Vagina (tissue), 2 donors: ENCODE measurements at places on chromosomes 4 and X. TPM values are rescaled to one million over a fixed set of nuclear protein-coding genes. Genes with fewer than 3 reads are reported as not detected.

GRCh38 chr4:166324321-166324720, 451.3 kb downstream of the TLL1 start:
- no peak for DNase-seq

GRCh38 chrX:96752781-96753180, 68.1 kb downstream of the DIAPH2 start:
- DNase-seq, result no peak

- DNase-seq, result no peak
Measured at GRCh38 chrX:53595266-53595810, 91.2 kb downstream of the HUWE1 start.

DNA sequence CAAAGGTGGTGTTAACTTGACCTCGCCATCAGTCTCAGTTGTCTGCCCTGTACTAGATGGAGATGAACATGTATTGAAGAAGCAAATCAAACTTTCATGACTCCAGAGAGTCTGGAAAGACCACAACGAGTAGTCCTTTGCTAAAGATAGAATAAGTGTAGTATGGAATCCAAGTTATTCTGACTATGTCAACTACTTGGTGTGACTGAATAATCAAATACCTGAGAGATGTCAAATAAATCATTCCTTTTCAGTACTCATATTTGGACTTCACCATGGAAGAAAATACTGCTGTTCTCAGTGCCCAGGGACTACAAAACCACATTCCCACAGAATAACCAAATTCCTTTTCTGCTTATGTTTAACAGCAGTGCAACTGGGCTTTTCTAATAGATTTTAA, 161.2 kb upstream of the SPRY1 start:
- no peak for DNase-seq

DNA sequence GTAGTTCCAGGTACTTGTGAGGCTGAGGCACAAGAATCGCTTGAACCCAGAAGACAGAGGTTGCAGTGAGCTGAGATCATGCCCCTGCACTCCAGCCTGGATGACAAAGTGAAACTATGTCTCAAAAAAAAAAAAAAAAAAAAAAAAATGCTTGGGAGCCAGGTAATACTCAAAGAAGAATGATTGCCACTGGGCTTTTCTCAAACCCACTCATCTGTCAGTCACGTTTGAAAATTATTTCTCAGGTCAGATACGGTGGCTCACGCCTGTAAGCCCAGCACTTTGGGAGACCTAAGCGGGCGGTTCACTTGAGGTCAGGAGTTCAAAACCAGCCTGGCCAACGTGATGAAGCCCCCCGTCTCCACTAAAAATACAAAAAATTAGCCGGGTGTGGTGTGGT, 155.7 kb downstream of the RELL1 start:
- DNase-seq, result no peak

- DNase-seq, result no peak
Measured at GRCh38 chr4:77025643-77026321, 50.0 kb downstream of the CCNI start.

DNA sequence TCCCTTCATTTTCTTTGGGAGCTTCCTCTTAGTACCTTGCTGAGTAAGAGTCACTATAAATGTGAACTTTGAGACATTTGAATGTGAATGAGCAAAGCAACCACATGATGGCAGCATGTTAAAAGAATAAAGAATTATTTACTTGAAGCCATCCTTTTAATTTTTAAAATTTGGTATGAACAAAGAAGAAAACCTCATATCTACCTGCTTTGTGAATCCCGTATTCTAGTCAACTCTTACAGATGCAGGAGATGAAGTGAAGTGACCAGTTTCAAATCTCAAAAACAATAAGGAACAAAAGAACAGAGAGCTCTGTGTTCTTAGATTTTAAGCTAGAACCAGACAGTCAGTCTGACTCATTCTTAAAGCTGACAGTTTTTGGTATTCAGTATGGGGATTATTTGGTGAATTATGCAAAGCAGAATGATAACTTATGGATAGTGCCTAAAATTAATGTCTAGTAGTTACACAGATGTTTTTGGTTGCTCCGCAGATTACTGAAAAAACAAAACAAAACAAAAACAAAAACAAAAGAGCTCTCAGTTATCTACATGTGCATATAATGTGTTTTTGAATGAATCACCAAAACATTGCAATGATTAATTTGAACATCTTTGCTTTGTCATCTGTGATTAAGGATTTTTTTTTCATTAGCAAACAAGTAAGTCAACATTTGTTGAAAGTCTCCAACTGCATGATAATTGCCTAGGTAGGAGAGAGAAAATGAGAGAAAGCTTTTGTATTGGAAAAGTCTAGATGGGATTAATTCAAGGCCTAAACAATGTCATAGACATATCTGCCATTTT, 48.2 kb upstream of the H2AZ1 start:
- no peak for DNase-seq

DNA sequence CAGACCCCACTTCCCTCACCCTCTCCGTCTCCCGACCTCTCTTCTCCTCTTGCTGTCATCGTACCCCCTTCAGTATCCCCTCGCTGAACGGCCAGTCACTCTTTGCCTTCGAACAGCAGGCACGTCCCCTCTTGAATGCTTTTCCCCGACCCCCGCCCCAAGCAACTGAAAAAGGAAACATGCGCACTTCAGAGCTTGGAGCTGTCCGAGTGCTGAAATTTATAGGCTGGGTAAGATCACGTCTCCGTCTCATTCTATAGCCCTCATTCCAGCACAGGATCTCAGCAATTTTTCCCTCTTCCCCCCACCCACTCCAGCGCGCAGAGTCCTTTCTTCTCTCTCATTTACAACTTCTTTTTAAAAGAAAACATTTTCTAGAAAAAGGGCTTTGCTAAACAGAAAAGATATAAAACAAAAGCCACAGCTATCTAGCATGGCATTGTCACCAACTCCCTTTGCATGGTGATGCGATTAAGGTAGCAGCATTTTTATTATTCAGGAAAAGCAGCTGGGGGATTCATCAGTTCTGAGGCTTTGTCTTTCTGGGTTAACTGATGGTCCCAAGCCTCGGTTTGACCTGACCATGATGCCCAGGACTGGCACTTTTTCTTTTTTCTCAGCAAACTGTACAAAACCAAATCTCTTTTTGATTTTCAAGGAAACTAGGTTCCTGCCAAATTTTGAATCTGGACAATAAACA, at the start of gene GLRA2:
Gene GLRA2, plus strand, starts transcription at position 247 of the 700 bp plus-strand sequence. CDS start 522 bp downstream, outside the sequence.
- DNase-seq, result no peak

GRCh38 chr4:37279894-37280592, 35.5 kb downstream of the NWD2 start:
- DNase-seq, result no peak

DNA sequence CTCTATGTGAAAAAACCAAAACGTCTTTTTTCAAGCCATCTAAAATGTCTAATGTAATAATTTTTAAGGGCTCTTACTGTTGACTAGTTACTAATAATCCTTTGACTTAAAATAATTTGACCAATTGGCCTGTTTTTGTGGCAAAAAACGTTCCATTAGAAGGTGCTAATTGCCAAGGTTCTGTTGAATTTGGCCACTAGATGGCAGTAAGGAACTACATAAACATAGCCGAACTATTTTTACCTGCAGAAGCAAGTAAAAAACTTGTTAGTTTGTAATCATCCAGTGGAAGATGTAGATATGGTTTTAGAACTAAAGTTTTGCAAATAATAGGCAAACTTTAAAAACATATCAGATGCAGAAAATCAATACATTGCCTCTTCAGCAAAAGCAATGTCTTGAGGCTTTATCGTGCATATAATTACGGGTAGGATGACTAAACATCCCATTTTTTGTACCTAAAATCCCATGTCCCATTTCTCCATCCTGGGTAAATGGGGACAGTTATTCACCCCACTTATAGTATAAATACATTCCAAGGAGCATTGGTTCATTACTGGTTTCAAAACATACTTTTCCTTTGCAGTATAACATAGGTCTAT, 57.6 kb downstream of the PROM1 start:
- no peak for DNase-seq

GRCh38 chrX:86806786-86807185, 658.5 kb downstream of the DACH2 start:
- DNase-seq, result no peak

GRCh38 chrX:136665258-136665900, 17.4 kb downstream of the CD40LG start:
- no peak for DNase-seq

GRCh38 chr4:129189630-129190029, 93.7 kb downstream of the C4orf33 start:
- no peak for DNase-seq

DNA sequence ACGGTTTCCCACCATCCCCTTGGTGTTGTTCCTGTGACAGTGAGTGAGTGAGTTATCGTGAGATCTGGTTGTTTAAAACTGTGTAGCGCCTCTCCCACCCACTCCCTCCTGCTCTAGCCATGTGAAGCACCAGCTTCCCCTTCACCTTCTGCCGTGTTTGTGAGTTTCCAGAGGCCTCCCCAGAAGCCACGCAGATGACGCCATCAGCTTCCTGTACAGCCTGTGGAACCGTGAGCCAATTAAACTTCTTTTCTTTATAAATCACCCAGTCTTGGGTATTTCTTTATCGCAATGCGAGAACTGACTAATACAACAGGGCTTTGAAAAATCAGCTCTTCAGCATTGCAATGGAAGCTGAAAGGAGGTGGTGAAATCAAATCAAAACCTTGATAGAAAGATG, 50.0 kb downstream of the FGFBP1 start:
- peak; percentile 20 for DNase-seq

DNA sequence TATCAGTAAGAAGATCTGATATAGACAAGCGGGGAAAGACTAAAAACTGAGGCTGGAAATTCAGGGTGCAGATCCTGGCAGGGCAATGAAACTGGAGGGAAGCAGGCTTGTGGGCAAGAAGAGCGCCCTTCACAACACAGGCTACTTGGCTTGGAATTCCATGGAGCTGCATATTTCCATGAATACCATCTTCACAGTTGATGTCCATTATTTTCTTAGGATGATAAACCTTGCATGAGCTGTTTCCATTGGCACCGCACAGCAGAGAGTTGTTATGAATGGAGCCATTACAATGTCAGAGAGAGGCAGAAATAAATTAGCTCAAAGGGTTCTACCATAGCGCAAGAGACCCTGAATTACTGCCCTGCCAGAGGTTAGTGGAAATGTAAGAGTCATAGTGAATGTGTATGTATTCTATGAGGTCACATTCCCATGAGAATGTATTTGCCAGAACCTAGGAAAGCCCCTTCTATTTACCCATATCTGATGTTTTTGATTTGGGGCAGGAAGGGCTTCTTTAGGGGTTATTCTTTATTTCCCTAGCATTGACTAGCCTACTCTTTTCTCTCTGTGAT, 215.6 kb downstream of the PALLD start:
- DNase-seq, result no peak

- DNase-seq, result no peak
Measured at GRCh38 chr4:16801356-16801755, 97.1 kb downstream of the LDB2 start.

GRCh38 chr4:17635056-17635455, 20.6 kb downstream of the MED28 start:
- no peak for DNase-seq

DNA sequence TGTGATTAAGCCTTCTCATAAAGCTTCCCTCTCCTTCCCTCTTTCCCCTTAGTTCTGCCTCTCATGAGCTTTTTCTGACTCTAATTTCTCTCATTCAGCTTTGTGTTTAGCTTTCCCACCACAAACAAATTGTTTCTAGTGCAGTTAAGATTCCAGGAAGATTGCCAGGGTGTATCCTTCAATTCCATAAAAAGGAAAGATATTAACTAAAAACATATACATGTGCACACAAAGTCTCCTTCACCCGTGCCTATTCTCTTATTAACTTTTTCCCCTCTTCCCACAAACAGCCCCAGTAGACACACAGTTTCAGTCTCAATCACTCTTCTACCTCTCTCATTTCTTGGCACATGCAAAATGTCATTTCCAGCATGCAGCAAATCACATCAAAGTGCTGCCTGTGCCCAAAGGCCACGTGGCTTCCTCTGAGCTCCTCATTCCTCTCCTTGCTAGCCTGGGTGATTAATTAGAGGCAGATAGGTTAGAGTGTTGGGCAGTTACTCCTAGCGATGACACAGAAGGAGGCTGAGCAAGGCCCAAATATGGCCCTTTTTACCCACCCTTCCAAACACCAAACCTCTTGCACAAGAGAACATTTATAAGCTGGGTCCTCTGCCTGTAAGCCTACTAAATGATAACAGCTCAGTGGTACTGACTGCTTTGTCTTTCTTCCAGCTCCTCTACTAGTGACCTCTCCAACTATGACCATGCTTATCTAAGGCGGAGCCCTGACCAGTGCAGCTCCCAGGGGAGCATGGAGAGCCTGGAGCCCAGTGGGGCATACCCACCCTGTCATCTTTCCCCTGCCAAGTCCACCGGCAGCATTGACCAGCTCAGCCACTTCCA, 159.6 kb downstream of the SOWAHB start:
- DNase-seq, result no peak

GRCh38 chr4:8897251-8898167, 25.9 kb upstream of the HMX1 start:
- DNase-seq, result no peak

DNA sequence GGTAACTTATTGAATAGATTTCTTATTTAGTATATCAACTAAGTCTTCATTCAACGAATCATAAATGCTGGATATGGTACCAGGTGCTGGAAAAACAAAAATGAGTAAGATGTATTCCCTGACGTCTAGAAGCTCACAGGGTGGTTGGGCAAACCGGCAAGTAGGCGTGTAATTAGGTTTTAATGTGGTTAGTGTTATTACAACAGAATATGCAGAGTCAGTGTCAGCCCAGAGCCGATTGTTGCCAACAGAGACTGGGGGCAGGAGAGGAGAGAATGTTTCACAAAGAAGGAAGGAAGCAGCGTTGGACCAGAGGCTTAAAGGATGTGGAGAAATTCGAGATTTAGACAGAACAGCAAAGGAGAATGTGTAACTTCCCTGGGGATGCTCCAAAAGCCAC, 111.7 kb downstream of the TENM3 start:
- DNase-seq, result no peak

GRCh38 chrX:115625572-115626301, 64.8 kb downstream of the PLS3 start:
- DNase-seq, result no peak

DNA sequence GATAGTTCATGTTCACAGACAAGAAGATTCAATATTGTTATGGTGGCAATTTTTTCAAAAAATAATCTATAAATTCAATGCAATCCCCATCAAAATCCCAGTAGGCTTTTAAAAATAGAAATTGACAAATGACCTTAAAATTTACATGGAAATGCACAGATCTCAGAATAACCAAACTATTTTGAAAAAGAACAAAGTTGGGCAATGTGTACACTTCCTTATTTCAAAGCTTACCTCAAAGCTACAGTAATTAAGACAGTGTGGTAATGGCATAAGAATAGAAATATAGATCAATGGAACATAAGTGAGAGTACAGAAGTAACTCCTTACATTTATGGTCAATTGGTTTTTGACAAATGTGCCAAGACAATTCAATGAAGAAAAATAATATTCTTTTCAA, 39.0 kb downstream of the FRMD7 start:
- no peak for DNase-seq

DNA sequence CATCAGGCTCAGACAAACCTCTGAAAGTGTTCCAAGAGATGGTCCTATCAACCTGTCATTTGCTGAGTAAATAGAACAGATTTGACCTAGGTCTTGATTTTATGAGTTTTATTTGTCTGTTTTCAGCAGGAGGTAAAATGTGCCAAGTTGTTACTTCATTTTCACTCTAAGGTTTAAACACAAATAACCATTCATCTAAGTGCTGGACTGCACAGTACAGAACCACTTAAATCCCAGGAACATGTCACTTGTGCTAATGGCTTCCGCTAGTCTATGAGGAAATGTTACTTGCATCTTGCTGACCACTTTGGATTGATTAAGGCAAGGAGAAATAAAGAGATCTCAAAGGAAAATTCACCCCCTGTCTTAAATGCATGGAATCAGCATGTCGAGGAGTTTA, 660.7 kb downstream of the SMARCA1 start:
- no peak for DNase-seq

TMEM156 gene
- total RNA-seq, result not detected

RGN gene
- 4.7 TPM for total RNA-seq

CXCL11 gene
- not detected for total RNA-seq

TLR8 gene
- 0.25 TPM for total RNA-seq

SCML2 gene
- 2.2 TPM for total RNA-seq
